Activated CD4-positive, alpha-beta memory T cell treated with anti-CD3 and anti-CD28 coated beads for 36 hours (primary cell): ENCODE measurements at places on chromosomes 6 and 20. TPM values are rescaled to one million over a fixed set of nuclear protein-coding genes. Genes with fewer than 3 reads are reported as not detected.

- H3K4me1 ChIP-seq = no peaks in the 10 kb centered on the region
- H3K4me3 ChIP-seq = no peak overlapping the region
- no peak overlapping the region for H3K27ac ChIP-seq
- DNase-seq = no peak
- peaks cover 15% of the 10 kb centered on the region for H3K27me3 ChIP-seq
These were observed 21.1 kb upstream of the TRIM26 start for GRCh38 chr6:30234356-30234755.

The CD109 gene
- total RNA-seq = 7.2 TPM

DNA sequence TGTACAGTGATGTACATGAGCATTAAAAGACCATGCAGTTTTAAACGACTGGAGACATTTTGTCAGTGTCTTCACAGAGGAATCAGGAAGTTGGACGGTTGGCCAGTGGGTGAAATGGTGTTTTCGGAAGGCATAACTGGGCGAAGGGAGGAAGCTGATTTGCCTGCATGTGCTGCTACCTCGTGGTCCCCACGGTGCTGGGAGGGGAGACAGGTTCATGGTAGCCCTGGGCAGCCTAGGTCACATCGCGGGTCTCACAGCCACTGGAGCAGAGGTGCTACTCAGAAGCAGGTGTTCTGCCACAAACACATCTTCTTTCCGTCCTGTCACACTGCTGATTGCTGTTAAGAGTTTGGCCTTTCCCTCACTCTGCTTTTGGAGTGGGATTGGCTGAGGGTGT, 35.2 kb downstream of the HIVEP1 start:
- H3K27me3 ChIP-seq = no peaks in the 10 kb centered on the region
- peaks cover 74% of the 10 kb centered on the region for H3K4me1 ChIP-seq

The IL17A gene
- 35.3 TPM for total RNA-seq

The JPH2 gene
- not detected for total RNA-seq

GRCh38 chr6:80460257-80460865, 353.9 kb downstream of the BCKDHB start:
- H3K27me3 ChIP-seq = no peaks in the 10 kb centered on the region
- H3K27ac ChIP-seq = no peak overlapping the region
- H3K36me3 ChIP-seq = no peaks in the 10 kb centered on the region

- peak; percentile 49 for DNase-seq
- H3K27ac ChIP-seq = peak overlapping the region; percentile 92
- H3K4me3 ChIP-seq = peak overlapping the region; percentile 95
- peaks cover 42% of the 10 kb centered on the region for H3K4me1 ChIP-seq
- peaks cover 31% of the 10 kb centered on the region for H3K36me3 ChIP-seq
These were observed 417 bp downstream of the VAPB start for GRCh38 chr20:58389324-58389967.

The GRM1 gene
- total RNA-seq = not detected

The C6orf141 gene
- 1.0 TPM for total RNA-seq
